ENCODE measurements at places on chromosomes 3 and 15.

DNA sequence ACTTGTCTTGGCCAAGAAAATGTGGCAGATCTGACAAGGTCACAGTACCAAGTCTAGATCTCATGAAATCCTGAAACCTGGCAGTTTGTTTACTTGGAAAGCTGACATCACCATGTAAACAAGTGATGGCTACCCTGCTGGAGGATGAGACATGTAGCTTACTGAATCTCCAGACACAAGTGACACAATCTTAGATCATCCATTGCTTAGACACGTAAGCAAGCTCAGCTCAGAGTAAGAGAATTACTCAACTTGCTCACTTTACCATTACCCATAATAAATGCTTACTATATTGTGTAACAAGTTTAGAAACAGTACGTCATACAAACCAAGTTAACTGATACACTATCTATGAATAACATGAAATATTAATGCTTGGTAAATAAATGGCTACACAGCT lies 263.8 kb downstream of the TBC1D5 start:
- no peak for DNase-seq

- no peak for DNase-seq
Measured at GRCh38 chr3:13517253-13517977, 31.5 kb upstream of the FBLN2 start.

GRCh38 chr3:108182339-108182738 lies 39.9 kb downstream of the IFT57 start:
- DNase-seq, result no peak

- no peak for DNase-seq
Measured at GRCh38 chr15:63094495-63094931, 27.1 kb upstream of the LACTB start.

- no peak for DNase-seq
Measured at GRCh38 chr15:85828874-85829273, 34.1 kb upstream of the KLHL25 start.
